ENCODE measurements at places on chromosomes 4 and X.

DNA sequence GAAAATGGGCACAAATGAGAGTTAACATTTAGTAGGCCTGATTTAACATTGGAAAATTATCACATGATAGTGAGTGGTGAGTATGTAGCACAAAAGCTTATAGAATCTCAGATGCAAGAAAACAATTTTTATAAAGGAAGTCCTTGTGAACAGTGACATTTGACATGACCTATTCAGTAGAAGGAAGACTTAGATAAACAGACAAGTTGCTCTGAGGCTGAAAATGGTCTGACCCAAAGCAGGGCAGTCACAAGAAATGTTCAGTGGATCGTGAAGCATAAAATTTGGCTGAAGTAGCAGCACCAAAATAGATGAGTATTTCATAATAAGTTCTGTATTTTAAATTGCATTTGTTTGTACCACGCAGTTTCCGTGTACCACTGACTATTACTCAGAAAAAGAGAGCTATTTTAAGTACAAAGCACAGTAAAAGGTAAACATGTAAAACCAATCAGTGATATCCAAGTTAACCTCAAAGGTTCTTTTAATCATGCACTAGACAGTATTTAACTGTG, 605.7 kb upstream of the PABPC4L start:
- DNase-seq: no peak

GRCh38 chr4:52743444-52744019, 7.7 kb downstream of the ERVMER34-1 start:
- DNase-seq: no peak

GRCh38 chr4:169416997-169417396, 146.2 kb upstream of the SH3RF1 start:
- no peak for DNase-seq

GRCh38 chr4:100722866-100723459, 205.1 kb upstream of the EMCN start:
- no peak for DNase-seq

All from effector memory CD4-positive, alpha-beta T cell (primary cell).